ENCODE measurements at places on chromosomes 4 and X.
A peak's percentile ranks its signal among the peaks of the same experiment; 100 is the strongest.

DNA sequence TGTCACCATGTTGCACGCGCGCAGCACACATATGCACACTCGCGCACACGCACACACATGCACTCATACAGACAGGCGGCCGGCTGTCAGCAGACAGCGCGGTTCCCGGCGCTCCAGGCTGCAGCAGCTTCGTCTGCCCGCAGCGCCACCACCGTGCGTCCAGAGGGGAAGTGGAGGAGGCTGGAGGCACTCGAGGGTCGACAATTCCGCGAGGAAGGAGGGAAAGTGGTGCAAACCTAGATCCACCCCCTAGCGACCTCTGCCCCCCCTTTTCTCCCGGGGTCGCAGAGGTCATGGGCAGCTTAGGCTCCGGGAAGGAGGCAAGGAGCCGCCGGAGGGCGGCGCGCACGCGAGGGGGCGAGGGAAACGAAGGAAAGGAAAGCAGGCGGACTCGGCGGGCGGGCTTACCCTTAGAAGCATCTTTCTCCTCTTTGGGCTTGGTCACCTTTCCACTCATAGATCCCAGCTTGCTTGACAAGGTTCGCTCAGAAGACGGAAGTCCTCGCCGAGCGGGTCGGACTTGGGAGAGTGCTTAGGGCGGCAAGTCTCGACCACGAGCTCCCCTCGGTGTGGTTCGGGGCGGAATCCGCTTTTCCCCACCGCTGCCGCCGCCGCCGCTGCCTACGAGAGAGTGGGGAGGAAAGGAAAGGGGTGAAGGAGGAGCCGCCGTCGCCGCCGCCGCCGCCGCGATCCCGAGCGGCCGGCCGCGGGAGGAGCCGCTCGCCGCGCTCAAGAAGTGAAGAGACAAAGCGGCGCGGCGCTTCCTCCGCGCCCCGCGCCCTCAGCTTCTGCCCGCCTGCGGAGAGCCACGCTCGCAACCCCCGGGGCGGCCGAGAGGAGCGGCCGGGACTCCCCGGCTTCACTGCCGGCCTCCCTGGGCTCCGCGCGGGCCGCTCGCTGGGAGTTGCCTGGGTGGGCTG, 326.6 kb upstream of the F9 start:
- no peak for DNase-seq

- no peak for DNase-seq
Observed at GRCh38 chr4:98341309-98341708, 80.1 kb downstream of the RAP1GDS1 start.

DNA sequence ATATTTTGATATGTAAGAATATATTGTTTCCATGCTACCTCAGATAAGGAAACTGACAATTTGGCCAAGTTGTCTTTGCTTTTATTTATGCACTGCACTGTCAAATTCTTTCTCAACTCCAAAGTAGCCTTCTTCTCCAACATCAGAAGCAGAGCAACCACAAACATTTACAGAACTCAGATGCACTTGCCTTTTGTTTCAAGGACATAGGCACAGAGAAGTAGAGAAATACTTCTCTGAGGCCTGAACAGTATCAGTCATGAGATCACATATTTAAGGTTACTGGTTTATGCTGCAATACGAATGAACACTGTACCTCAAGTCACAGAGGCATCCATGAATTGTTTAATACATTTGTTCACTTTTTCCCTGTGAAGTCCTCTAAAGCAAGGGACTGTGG, 606.1 kb upstream of the SLIT2 start:
- DNase-seq: no peak

DNA sequence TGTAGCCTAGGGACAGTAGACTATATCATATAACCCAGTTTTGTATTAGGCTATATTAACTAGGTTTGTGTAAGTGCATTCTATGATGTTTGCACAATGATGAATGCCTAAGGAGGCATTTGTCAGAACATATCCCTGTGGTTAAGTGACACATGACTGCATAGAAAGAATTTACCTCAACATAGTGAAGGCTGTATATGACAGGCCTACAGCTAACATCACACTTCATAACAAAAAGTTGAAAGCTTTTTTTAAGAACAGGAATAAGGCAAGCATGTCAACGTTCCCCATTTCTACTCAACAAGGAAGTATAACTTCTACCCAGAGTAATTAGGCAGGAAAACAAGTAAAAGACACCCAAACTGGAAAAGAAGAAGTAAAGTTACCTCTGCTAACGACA, 165.9 kb upstream of the NDST4 start:
- DNase-seq: peak; percentile 12

DNA sequence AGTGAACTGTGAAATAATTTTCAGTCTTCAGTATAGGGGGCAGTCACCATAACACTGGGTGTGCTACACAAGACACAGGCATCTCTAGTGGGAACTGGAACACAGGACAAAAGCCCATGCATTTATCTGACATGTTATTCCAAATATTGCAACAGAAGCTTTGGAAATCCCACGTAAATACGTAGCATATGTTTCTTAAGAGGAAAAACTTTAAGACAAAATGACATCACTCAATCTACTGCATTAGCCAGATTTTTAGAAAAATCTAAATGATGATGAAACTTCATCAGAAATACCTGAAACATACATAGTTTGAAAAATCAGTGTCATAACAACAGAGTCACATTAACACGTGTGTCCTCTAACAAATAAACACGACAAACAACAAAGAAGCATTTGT, 14.5 kb downstream of the SHISA3 start:
- DNase-seq: no peak

DNA sequence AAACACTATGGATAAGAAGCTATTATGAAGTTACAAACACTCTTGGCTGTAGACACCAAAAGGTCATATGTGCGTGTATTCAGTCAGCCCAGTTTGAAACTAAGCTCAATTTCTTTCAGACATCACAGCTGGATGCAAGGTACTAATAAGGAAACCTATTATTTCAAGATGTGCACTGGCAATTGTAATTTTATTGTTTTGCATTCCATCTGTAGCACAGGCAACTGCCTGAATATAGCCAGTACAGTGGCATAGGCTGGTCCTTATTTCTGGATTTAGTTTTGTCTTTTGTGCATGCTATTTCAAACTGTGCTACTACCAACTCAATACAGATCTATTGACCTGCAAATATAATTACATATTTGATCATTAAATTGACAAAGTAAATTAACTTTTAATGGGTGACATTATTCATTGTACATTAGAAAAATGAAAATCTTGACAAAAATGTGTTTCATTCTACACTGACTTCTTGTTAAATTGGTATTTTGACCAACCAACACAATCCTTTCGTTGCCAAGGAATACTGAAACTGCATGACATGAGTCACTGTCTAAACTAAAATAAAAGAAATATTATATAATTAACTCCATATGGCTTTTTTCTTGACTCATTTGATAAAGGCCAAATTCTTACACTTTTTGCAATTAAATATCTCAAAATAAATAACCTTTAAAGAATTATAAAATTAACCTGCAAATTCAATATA, 594.3 kb upstream of the ADGRL3 start:
- DNase-seq: no peak

GRCh38 chr4:161320377-161320776, 843.4 kb downstream of the FSTL5 start:
- DNase-seq: peak; percentile 14

GRCh38 chrX:86981326-86981879, 536.2 kb upstream of the KLHL4 start:
- DNase-seq: no peak

- DNase-seq: peak; percentile 35
Observed at GRCh38 chr4:70903291-70903603, 1.1 kb downstream of the MOB1B start.

DNA sequence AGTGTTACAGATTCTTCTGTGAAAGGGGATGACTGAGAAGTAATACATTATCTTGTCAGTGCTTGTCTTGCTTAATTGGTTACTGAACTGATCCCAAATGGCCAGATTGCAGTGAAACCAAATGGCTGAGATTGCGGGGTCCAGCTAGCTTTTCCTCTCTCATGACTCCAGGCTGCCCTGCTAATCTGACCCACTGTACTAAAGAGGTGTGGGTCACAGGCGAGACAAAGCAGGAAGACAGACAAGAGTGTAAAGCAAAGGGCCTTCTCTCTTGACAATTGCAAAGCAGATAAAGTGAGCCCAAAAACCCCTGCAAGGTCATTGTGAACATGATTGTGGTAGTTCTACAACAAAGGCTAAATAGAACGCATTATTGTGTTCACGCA, 2.1 kb downstream of the TMEM150C start:
- DNase-seq: no peak

DNA sequence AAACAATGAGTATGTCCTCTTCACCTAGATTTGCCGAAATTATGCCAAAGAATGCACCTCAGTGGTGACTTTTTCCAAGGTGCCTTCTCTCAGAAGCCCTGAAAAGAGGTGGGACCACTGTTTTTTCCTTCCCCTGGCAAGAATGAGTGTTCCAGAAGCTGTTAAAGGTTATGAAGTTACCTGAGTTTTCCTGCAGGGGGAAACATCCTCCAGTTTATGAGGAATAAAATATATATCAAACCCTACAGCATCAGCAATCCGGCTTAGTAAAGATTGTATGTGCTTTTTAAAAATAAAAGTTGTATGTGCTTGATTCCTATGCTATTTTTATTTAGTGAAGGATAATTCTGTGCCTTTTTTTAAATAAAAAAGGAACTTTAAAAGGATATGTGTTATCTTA, 73.3 kb downstream of the RBM46 start:
- DNase-seq: no peak

DNA sequence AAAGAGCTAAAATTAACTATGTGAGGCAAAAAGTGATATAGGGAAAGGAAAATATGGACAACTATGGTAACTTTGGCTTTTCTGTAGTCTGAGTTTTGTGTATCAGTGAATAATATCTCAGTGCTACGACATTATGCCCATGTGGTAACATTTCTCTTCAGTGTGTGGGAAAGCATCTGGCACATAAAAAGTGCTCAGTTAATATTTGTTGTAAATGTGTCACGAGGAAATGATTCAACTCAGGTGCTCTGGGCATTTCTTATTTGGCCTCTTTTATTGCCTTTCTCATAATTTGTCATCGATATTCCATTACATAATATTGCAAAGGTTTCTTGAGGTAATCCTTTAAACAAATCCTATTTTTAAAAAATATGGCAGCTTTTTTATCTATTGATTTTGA, 17.6 kb downstream of the OFD1 start:
- DNase-seq: no peak

DNA sequence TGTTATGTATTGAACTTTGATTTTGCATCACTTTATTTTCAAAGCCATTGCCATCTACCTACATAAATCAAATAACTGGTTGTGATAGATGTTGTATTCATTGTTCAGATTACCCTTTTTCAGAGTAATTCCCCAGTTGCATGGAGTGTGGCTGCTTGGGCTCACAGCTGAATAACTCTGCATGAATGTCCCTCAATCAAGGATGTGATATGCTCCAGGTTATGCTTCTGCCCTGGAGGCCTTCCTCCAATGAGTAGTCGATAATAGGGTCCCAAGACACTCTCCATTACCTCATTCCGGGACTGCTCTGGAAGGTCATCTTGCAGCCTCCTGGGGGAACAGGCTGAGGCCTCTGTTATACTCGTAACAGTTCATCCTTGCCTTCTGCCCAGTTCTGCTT, 251.8 kb downstream of the ADGRL3 start:
- DNase-seq: no peak

GRCh38 chr4:55546756-55547465, at the start of gene CLOCK:
Gene CLOCK, minus strand, starts transcription at chr4:55546909. Its CDS starts 64,124 bp downstream, at chr4:55482785.
- peak; percentile 68 for DNase-seq

DNA sequence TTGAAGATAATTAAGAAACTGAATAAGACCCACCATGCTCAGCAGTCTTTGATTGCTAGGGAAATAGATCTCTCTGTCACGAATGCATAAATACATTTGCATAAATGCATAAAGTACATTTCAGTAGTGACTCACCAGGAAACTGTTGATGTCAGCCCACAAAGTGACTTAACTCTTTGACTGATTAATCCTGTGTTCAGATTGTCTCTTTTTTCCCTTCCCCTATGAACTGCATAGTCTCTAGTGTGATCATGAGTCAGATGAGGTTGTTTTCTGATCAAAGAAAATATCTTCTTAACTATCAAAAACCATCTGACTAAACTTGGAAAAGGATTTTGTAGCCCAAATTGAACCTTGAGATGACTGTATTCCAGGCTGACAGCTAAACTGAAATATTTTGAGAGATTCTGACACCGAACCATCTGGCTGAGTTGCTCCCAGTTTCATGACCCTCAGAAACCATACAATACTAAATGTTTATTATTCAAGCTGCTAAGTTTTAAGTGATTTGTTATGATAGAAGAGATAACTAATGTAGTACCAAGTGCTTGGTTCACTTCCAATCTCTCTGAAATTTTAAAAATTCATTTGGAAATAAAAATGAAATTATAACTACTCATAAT, 1381.5 kb upstream of the AGA start:
- DNase-seq: no peak

DNA sequence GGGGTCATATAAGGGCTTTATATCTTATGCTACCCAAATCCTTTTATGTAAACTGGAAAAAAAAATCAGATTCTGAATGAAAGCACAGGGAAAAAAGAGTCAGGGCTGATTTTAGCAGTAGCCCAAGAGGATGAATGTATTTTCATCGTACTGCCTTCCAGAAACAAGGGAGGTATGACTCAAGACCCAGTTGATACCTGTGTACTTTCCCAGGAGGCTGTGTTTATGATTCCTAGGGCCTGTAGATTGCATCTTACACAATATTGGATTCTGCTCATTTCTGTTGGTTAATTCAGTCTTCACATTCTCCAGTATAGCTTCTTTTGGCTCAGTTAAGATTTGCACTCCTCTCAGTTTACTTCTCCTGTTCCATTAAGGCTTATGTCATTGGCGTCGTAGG, 127.9 kb upstream of the LIMCH1 start:
- no peak for DNase-seq

Data from inflammatory macrophage treated with lipopolysaccharide for 1 hour (primary cell).